ENCODE measurements at places on chromosomes 16 and 17.
A peak's percentile ranks its signal among the peaks of the same experiment; 100 is the strongest.

- DNase-seq = no peak
These were observed 14.9 kb downstream of the SPATA32 start for GRCh38 chr17:45246861-45247428.

DNA sequence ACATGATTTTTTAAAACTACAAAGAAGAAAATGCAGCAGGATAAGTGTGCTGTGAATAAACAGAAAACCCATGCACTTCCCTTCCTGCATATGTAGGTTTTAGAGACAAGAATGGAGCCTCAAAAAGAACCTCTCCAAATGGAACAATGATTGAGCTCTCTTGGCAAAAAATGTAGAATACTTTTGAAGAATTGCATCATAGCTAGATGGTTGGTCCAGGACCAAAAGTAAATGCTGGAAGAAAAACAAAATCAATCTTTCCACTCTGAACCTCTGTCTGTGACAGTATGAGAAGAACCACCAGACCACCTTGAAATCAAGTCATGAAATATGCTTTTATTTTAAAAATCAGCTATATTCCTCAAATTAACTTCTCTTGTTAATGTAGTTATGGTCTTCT lies 17.5 kb downstream of the HELZ start:
- DNase-seq = no peak

DNA sequence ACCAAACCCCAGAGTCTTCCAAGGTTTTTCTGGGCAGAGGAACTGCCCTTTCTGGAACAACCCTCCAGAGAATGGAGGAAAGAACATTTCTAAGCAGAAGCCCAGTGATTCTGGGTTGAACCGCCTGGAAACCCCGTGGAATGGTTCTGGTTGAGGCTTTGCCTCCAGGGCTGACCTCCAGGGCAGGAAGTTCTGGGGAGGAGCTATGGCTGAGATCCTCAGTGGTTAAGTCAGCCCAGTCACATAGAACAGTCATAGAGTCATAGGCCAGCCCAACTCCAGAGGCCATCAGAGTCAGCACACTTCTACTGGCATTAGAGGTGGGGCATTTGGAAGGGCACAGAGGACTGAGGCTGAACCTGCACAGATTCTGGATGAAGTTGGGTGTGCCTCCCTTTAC lies 65.9 kb downstream of the SPACA3 start:
- DNase-seq = no peak

DNA sequence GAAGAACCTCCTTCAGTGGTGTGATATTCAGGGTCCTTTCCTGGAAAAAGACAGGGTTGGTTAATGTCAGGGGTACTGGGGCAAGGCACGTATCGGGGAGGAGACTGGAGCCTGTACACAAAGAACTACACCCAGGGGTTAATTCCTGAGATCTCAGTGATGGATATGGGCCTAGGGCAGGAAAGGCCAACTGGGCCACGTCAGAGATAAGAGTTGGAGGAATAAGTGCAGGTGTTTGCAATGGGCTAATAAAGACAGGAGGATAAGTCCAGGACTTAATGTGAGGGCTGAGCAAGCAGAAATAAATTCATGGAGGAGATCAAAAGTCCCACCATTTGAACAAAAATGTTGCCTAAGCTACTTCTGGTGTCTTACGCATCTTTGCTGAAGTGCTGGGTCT lies 10.4 kb upstream of the HERPUD1 start:
- no peak for DNase-seq

DNA sequence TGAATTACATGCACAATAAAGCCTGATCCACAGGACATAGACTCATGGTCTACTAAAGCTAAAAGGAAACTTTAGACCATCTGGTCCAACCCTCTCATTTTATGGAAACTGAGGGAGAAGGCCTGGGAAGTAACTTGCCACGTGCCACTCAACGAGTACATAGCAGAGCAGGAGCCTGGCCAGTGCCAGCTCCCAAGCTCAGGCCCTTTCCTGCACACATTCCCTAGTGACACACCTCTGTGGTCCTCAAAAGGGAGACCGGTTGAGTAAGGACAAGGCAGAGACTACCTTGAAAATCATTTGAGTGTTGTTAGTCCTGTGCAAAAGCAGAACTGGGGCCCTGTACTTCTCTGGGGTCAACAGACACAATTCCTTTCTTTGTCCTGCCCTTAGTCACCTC lies 2.8 kb downstream of the CCL4L2 start:
- no peak for DNase-seq

- no peak for DNase-seq
These were observed 44.5 kb upstream of the IL34 start for GRCh38 chr16:70601576-70602575.

DNA sequence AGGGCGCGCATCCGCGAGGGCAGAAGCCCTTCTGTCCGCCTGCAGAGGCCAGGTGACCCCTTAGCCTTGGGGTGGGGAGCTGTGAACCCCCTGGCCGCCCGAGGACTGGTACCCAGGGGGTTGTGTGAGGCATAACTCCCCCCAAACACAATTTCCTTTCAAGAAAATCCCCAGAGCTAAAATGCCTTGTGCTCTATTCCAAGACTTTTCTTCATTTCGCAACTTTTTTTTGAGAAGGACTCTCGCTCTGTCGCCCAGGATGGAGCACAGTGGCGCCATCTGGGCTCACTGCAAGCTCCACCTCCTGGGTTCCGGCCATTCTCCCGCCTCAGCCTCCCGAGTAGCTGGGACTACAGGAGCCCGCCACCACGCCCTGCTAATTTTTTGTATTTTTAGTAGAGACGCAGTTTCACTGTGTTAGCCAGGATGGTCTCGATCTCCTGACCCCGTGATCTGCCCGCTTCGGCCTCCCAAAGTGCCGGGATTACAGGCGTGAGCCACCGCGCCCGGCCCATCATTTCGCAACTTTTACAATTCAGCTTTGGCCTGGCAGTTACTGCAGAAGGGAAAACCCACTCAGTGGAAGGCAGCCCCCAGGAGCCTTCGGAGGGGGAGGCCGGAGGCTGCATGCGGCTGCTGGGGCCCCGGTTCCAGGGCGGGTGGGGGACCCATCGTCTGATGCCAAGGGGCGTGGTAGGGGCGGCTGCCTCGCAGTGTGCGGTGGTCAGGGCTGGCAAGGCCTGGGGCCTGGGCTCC lies 963 bp upstream of the APRT start:
- peak; percentile 85 for DNase-seq

- no peak for DNase-seq
These were observed 17.9 kb upstream of the SPN start for GRCh38 chr16:29644973-29645693.

- DNase-seq = no peak
These were observed 522.9 kb downstream of the HS3ST4 start for GRCh38 chr16:26214581-26215174.

DNA sequence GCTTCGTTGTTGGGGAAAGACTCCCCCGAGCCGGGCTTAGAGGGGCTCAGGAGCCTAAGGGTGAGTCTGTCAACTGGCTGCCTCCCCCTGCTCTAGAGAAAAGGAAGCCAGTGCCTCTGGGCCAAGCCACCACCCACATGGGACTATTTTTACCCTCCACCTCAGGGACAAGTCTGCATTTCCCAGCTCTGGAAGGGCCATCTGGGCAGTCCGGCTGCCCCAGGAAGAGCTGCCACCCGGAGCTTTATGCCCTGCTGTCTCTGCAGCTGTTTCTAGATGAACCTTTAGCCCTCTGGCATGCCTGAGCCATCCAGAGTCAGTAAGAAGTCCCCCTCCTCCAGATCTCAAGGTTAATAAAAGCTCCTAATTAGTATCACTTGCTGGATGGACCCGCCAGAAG lies 5.3 kb upstream of the RPRML start:
- DNase-seq = no peak

- no peak for DNase-seq
These were observed 5.5 kb upstream of the NCBP3 start for GRCh38 chr17:3851461-3852100.

GRCh38 chr16:57297856-57298255 lies 13.4 kb upstream of the PLLP start:
- DNase-seq = no peak

DNA sequence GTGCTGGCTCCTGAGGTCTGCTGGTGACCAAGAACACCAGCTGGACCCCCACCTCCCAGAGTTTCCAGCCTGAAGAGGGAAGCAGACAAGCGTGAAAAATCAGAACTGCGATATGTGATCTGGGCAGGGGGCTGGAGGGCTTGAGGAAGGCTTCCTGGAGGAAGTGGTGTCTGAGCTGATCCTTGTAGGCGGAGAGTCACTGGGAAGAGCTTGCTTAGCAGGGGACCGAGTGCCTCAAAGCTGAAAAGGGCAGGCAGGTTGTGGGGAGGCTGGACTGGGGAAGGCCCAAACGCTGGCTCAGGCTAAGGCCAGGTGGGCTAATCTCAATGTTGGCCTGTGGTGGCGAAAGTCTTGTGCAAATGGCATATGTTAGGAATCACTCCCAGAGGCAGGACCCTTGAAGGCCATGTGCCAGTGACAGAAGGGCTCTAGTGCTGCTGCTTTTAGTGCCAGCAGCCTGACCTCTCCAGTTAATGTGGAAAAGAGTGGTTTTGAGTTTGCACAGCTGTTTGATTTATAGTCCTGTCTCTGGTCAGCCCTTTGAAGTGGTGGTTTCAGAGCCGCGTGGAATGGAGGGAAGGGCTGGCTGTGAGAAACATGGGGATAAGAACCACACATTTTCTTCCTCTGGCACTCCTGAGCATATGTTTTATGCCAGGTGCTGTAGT lies 85.3 kb upstream of the LGALS9 start:
- DNase-seq = no peak

- DNase-seq = no peak
These were observed 26.0 kb upstream of the ITGB4 start for GRCh38 chr17:75695141-75695829.

DNA sequence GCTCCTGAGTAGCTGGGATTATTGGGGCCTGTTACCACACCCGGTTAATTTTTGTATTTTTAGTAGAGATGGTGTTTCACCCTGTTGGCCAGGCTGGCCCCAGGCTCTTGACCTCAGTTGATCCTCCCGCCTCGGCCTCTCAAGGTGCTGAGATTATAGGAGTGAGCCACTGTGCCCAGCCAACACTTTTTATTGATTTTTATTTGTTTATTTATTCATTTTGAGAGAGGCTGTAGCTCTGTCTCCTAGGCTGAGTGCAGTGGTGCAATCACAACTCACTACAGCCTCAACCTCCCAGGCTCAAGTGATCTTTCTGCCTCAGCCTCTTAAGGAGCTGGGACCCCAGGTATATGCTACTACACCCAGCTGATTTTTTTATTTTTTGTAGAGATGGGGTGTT lies 54.7 kb downstream of the TNRC6A start:
- no peak for DNase-seq

DNA sequence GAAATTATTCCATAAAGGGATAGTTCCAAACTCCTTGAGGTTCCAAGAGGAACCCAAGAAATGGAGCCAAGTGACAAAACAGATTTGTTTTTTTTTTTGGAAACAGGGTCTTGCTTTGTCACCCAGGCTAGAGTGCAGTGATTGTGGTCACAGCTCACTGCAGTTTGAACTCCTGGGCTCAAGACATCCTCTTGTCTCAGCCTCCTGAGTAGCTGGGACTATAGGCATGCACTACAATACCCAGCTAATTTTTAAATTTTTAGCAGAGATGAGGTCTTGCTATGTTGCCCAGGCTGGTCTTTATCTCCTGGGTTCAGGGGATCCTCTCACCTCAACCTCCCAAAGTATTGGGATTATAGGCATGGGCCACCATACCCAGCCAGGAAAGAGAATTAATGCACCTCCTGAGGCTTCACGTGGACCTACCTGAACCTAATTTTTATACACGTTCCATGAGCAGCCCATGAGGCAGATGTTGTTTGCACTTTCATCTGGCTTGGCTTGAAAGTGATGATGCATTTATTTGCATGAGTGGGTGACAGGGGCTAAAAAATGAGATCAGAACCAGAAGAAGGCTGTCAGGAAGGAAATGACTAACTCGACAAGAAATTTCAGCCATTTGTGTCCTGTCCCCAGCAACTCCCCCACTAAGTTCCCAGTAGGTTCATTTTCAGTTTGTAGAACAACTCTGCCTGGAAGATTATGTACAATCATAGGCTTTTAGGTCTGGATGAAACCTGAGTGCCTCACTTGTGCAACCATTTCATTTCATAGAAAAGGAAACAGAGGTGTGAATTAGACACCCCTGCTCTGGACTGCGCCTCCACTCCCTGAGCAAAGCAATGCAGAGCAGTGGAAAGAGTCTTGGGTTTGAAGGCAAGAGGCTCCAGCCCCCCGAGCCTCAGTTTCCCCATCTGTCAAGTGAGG lies 10.3 kb upstream of the IRF8 start:
- no peak for DNase-seq

- DNase-seq = no peak
These were observed 180.5 kb upstream of the ZNF469 start for GRCh38 chr16:88202207-88202745.

DNA sequence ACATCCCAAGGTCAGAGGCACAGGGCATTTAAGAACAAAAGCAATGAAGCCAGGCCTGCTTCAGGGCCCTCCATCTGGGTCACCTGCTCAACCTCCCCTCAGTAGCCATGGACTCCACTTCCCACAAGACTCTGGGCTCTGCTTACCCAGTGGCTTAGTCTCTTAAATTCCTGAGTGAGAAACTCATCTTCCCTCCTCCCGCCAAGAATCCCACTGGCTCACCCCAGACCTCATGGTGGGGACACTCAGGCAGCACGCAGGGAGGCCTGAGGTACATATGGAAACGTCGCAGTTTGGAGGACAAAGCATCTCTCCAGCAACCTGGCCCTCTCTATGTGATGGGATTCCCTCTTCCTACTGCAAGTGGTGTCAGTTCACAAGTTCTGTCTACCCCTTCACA lies 326.7 kb upstream of the CDH5 start:
- no peak for DNase-seq

- no peak for DNase-seq
These were observed 5.5 kb downstream of the CPSF4L start for GRCh38 chr17:73256220-73256619.

DNA sequence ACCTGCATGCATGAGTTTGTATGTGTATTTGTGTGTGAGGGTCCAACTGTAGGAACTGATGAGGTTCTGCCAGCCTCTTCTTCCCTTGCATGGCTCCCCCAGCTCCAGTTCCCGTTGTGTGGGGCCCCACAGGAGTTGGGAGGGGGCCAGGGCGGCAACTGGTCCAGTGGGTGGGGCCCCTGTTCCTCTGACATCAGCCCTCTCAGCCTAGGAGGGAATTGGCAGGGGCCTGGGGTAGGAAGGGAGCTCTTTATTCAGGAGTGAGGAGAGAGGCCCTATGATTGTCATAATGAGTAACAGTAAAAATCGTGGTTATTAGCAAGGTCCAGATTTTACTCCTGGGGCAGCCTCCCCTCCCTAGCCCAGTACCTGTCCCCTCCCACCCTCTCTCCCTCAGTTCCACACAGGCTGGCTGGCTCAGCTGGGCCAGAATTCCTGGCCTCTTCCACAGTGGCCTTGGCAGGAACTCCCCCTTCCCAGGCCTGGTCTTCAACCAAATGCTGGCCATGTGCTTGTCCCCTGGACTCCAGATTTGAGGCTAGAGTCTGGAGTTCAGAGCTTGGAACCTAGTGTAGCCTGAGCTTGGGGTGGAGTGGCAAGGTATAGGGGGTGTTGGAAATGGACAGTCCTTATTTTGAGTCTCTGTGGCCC lies 18.9 kb downstream of the RARA start:
- DNase-seq = peak; percentile 82

Data from Right ventricle myocardium superior (tissue), 1 donor.